ENCODE measurements at places on chromosomes 5 and 9.

- DNase-seq, result no peak
These were observed 4.3 kb upstream of the NCS1 start for GRCh38 chr9:130167927-130168326.

DNA sequence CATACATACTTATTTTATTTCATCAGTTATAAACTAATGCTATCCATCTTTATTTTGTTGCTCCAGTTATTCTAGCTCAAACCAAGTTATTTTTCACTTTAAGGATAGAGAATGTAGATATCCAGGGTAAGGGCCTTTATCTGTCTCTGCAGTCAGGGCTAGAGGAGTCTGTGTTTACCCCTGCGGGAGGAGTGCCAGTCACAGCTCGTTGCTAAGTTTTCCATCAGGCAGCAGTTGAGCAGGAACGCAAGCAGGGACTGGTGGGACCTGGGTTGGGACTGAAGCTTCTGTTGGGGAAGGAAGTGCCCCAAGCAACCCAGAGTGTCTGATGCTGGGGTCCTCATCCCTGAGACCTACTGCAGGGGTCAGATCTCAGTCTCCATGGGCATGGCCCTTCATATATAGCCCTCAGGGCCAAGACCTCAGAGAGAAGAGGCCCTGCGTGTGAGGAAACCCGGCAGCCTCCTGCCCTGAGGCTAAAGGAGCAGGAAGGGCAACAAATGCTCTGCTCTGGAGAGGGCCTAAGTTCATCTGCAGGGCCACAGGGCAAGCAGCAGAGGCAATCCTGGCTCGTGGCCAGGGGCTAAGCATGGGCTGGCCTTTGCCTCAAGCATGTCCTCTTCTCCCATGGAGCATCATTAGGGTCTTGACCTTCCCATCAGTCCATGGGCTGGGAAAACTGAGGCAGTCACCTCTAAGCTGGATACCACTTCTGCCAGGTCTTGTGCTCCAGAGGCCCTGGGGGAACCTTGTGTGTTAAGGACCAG is 6.6 kb downstream of the SLC22A4 start:
- no peak for DNase-seq

DNA sequence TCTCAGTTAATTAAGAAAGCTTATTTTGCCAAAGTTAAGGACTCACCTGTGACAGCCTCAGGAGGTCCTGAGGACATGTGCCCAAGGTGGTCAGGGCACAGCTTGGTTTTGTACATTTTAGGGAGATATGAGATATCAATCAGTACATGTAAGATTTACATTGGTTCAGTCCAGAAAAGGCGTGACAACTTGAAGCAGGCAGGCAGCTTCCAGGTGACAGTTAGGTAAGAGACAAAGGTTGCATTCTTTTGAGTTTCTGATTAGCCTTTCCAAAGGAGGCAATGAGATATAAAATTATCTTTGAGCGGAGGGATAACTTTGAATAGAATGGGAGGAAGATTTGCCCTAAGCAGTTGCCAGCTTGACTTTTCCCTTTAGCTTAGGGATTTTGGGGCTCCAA is 47.8 kb downstream of the SLC1A1 start:
- no peak for DNase-seq

GRCh38 chr5:180313677-180314505 is 22.0 kb upstream of the MAPK9 start:
- DNase-seq, result no peak

- DNase-seq, result peak; percentile 30
These were observed 95.8 kb upstream of the LMX1B start for GRCh38 chr9:126517833-126518356.

DNA sequence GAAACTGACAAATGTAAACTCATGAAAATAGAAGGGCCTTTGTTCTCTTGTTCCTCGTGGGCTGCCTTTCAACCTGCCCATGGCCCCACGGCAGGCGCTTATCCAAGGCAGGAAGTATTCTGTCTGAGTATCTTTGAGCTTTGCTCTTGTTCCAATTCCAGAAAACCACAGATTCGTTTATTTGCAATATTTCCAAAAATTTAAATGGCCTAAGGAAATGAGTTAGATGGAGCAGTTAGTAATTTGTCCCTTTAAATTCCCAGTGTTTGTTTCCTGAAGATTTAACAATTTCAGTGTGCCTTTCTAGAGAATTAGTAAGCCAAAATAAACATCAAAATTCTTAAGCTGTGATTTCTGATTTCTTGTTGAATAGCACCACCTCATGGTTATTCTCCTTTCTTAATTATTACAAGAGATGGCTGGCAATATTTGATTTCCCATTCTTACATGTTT is 299.4 kb upstream of the RASA1 start:
- peak; percentile 70 for DNase-seq

DNA sequence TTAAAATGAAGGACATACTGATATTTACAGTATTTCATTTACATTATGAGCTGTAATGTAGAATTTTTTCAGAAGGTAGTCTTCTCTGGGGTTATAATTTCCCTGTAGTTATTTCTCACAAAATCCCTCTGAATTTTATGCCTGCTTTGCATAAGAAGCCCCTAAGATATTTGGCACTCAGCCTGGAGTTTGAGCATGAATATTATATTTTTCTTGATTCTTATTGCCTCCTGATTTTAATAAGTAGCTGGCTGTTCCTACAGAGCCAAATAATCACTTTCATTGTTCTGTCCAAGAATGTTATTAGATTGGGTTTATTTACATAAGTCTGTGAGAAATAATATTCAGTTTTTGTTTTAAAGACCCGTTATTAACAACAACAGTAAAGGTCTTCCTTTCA is 195.0 kb downstream of the FER start:
- no peak for DNase-seq

DNA sequence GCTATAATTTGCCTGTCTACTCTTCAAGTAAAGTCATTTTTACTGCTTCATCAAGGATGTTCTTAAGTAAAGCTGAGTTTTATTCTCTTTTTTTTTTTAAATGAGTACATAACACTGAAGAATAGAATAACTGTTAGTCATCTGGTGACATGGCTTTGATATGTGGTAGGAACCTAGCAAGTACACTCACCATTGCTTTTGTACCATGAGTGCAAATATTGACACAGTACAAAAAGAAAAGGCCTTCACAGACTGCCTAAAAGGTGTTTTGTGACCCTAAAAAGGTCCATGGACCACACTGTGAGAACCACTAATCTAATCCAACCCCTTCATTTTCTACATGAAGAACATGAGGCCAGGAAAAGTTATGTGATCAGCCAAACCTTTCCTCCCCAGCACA is 55.0 kb downstream of the ECPAS start:
- DNase-seq, result peak; percentile 22

DNA sequence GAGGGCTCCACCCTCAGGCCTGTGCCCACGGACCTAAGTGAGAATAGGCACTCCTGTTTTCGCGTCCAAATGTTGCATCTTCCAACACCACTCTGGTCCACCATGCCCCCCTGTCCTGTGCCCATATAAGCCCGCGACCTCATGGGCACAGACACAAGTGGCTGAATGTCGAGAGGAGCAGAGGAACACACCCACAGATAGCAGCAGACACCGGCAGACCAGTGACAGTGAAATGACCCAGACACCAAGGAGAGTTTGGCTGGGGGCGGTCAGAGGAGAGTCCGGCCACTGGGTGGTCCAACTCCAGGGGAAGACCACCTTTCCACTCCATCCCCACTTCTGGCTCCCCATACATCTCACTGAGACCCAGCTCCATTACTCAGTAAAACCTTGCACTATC is 161.4 kb upstream of the DAB2 start:
- no peak for DNase-seq

- peak; percentile 45 for DNase-seq
These were observed 73.8 kb upstream of the SLIT3 start for GRCh38 chr5:169374761-169375160.

DNA sequence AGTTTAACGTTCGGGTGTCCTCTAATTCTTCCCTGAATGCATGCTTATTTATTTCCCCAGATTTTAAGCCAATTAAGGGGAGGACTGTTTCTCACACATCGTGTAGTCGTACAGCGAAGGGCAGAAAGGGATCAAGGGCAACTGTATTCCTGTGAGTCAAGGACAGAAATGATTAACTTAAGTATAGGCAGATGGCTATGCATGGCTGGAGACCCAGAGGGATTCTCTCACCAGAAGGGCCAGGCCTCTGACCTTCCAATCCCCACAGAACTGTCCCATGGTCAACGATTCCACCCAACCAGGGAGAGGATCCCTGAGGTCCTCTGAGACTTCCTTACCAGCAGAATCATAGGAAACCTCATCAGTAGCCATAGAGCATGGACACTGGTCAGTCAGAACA is 161.8 kb upstream of the MAP1B start:
- no peak for DNase-seq

GRCh38 chr5:68404246-68404645 is 188.7 kb downstream of the PIK3R1 start:
- DNase-seq, result no peak

GRCh38 chr5:32458880-32459495 is 14.4 kb upstream of the ZFR start:
- DNase-seq, result peak; percentile 18

GRCh38 chr9:98518556-98518955 is 190.2 kb downstream of the GABBR2 start:
- no peak for DNase-seq

- DNase-seq, result no peak
These were observed 106.1 kb upstream of the SLC44A1 start for GRCh38 chr9:105138306-105138801.

DNA sequence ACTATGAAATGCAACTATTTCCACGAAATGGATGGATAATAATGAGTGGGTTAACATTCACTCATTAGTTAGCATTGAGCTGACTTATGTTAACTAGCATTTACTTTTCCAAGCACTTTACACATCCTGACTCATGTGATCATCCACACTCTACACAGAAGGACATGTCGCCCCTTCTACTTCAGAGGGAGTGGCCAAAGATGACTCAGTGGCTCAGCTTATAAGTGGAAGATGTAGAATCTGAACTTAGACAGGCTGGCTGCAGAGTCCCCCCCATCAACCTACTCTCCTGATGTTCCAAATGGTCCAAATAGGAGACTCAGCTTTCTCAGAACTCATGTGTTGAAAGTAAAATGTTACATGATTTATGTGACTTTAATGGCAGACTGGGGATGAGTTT is 146.0 kb downstream of the ADCY2 start:
- no peak for DNase-seq

DNA sequence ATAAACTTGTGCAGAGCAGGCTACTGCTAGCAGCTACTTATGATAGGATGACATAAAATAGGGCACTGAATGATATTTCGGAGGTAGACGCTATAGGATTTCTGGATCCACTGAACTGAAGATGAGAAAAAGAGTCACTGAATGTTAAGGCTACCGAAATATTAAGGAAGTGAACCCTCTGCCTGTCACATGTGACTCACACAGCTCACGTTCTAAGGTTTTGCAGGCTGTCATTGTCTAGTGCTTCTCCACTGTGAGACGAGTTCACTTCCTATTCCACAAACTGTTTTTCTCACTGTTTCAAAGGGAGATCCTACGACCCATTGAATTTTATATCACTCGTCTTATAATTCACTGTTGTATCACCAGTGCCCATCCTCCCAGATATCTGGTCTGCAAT is 100.8 kb downstream of the CTNND2 start:
- no peak for DNase-seq

DNA sequence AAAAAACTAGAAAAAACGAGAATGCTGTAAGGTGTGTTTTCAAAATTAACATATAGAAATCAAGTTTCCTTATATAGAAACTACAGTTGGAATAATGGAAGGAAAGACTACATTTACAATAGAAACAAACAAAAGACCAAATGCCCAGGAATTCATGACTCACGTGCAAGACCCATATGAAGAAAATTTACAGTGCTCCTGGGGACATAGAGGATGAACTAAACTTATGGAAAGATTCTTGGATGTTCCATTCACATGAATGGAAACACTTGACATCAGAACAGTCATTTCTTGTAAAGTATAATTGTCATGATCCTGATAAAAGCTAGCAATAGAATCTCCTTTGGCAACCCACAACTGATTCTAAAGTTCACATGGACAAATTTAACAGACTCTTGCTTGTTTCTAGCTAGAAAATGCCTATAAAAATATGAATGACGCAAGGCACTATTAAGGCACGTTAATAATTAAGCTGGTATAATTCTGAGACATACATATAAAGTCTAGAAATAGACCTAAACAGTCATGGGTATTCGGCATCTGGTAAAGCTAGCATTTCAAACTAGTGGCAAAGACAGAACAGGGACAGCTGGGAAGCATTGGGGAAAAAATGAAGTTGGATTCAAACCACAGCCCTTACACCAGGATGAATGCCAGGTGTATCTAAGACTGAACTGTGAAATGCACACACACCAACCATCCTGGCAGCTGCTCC is 5.1 kb upstream of the ZFP62 start:
- no peak for DNase-seq

GRCh38 chr9:83521011-83521410 is 17.2 kb downstream of the FRMD3 start:
- DNase-seq, result no peak

GRCh38 chr5:1052641-1053390 is 44.2 kb downstream of the NKD2 start:
- DNase-seq, result peak; percentile 7

DNA sequence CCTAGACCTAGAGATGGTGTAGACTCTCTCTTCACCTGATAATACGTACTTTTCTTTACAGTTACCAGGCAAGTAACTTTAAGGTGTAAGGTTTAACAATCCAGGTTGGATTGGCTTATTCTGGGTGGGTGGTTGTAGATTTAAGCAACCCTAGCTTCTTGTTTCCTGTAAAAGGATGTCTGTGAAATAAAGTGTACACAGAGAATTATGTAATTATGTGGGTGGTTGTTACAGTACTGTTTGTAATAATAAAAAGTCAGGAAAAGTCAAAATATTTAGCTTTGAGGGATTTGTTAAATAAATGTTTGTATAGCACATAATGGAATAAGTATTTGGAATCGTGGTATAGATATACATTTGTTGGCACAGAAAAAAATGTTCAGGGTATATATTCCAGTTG is 43.7 kb upstream of the F2R start:
- DNase-seq, result no peak

DNA sequence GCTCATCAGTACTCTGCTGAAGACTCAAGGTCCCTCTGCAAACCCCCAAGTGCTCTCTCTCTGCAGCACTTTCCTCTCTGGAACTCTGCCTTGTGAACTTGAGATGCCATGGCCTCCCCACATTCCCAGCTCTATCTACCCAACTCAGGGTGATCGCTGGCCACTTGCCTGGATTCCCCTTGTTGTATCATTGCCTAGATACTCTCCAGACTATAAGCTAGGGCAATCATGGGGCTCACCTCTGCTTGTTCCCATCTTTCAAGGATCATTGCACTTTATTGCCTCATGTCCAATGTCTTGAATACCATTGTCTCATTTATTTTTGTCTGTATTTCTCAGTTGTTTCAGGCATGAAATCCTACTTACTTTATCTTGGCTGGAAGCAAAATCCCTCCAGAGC is 144.1 kb downstream of the PLPPR1 start:
- DNase-seq, result no peak

GRCh38 chr9:127698386-127698785 is 8.4 kb upstream of the CFAP157 start:
- DNase-seq, result no peak

All from EH (cell line).